Mucosa of descending colon (tissue), 3 donors: ENCODE measurements at places on chromosomes 5 and 9. TPM values are rescaled to one million over a fixed set of nuclear protein-coding genes. Genes with fewer than 3 reads are reported as not detected.

DNA sequence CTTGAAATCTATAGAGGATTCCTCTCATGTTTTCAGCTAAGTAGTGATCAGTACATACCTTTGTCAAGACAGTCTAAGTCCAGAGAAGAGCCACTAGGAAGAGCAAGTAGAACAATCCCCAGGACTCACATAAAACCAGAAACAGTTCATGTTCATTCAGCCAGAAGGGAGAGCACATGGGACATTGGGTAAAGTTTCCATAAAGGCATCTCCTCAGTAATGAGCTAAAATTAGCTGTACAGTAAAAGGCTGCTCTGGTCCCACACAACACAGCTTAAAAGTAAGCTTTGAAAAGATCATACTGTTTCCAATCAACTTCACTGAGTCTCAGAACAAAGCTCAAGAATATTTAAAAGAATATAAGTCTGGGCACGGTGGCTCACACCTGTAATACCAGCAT lies 32.4 kb downstream of the HOMER1 start:
- no peak for DNase-seq

GRCh38 chr9:34452568-34452967 lies 5.8 kb downstream of the FAM219A start:
- DNase-seq: no peak

- DNase-seq: no peak
Measured at GRCh38 chr9:82939451-82939850, 123.5 kb downstream of the RASEF start.

LRRC19 gene
- total RNA-seq: 45.1 TPM

DNA sequence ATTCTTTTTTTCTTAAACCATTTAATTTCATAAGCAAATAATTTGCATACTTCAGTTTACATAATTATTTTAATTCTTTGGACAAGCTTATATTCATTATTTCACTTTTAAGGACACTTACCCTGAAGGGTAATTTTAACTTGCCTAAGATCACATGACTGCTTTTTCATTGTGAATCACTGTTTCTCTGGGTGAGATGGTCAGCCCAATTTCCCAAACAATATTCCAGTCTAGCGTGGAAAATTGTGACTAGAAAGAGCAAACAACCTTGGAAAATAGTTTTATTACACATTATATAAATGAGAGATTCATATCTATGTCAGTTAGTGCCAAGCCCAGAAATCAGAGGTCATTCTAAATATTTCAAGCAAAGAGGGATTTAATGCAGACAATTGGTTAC lies 21.4 kb upstream of the JAKMIP2 start:
- no peak for DNase-seq

- no peak for DNase-seq
Measured at GRCh38 chr9:104553261-104553660, 15.7 kb upstream of the OR13C8 start.

DNA sequence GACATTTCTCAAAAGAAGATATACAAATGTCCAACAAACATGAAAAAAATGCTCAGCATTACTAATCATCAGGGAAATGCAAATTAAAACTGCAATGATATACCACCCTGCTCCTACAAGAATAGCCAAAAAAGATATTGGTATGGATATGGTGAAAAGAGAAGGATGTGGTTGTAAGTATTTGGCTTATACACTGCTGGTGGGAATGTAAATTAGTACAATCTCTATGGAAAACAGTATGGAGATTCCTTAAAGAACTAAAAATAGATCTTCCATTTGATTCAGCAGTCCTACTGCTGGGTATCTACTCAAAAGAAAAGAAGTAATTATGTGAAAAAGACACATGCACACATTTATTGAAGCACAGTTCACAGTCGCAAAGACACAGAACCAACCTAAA lies 67.6 kb upstream of the RUSC2 start:
- no peak for DNase-seq
